ENCODE measurements at places on chromosomes 7 and 10.

GRCh38 chr7:98698976-98699375, 81.9 kb downstream of the NPTX2 start:
- DNase-seq = no peak

GRCh38 chr10:27564880-27565279, 60.8 kb downstream of the RAB18 start:
- no peak for DNase-seq

DNA sequence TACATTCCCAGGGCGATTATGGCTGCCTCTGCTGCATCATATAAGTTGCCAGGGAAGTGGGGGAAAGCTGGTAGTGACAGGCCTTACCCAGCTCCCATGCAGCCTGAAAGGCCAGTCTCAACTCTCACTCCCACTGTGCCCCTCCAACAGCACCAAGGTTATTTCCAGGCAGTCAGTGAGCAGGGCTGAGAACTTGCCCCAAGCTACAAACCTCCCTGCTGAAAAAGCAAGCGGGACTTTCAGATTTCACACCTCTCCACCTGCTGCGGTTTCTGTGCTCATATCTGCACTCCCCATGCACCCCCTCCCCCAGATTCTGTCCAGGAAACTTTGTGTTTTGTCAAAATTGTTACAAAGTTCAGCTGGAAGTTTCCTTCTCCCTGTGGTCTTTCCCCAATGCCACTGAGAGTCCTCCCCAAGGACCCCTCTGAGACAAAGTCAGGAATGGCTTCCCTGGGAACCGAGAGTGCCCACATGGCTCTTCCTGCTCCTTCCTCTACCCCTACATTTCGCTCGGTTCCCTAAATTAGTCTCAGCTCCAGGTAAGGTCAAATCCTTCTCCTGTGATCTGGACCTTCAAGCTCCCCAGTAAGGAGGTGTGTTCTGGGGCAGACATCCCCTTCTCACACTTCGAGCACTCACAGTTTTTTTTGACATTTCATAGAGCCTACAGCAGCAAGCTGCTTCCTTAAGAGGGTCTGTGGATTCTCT, 25.3 kb upstream of the WNT2 start:
- DNase-seq = no peak

GRCh38 chr10:76628801-76629200, 1008.8 kb downstream of the KCNMA1 start:
- DNase-seq = no peak

DNA sequence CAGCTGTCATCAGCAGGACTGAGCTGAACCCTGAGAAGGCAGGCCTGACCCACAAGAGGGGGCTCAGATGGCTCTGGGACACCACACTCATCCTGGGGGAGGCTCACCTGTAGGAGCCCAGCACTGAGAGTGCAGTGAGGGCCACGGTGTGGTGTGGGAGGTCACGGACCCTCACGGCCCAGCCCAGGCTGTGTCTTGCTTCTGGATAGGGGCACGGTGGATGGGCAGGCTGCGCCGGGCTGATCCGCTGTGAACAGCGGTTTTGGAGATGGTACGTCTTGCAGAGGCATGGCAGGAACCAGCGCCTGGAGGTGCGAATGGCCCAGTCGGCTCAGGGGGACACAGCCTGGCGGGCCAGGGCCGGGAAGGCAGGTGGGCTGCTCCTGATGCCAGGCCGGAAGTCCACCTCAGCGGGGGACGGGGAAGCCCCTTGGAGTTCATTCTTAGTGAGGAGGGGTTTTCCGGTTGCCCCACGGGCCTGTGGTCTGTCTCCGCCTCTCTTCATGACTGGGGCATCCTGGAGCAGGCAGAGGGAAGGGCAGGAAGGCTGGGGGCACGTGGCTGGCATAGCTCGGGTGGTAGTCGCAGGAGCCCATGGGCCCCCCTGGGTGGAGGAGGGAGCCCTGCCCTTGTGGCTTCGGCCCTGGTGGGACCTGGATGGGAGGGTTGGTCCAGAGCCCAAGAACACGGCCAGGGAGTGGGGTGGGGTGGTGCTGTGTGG, 112.5 kb downstream of the UNCX start:
- DNase-seq = no peak

DNA sequence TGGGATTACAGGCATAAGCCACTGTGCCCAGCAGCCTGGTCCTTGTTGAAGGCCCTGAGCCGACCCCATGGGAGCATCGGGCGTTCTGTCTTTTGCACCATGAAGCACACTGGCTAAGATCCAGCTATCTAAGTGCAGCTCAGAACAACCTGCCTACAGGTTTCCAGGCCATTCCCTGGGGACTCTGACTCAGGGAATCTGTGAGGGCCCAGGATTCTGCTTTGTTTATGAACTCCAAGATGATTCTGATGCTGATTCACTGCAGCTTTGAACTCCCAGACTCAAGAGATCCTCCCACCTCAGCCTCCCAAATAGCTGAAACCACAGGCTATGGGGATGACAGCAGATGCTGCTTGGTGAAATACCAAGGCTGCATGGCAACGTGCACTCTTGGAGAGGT, 30.2 kb downstream of the NPTX2 start:
- no peak for DNase-seq

DNA sequence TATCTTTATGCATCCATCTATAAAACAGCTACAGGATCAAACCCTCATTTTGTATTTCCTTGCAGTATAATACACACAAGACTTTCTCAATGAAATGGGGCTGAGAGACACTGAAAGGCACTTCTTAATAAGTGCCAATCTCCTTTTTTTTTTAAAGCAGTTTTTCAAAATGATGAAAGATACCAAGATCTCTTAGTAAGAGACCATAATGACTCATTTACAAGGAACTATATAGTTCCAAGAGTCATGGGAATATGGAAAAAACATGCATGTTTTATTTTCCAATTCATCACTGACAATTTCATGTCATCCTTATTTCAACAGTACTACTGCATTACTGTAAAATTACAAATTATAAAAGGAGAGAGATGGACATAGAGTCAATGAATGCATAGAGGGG, 973.7 kb downstream of the GATA3 start:
- DNase-seq = no peak

GRCh38 chr10:53601260-53601875, 828.8 kb upstream of the MBL2 start:
- peak; percentile 24 for DNase-seq

DNA sequence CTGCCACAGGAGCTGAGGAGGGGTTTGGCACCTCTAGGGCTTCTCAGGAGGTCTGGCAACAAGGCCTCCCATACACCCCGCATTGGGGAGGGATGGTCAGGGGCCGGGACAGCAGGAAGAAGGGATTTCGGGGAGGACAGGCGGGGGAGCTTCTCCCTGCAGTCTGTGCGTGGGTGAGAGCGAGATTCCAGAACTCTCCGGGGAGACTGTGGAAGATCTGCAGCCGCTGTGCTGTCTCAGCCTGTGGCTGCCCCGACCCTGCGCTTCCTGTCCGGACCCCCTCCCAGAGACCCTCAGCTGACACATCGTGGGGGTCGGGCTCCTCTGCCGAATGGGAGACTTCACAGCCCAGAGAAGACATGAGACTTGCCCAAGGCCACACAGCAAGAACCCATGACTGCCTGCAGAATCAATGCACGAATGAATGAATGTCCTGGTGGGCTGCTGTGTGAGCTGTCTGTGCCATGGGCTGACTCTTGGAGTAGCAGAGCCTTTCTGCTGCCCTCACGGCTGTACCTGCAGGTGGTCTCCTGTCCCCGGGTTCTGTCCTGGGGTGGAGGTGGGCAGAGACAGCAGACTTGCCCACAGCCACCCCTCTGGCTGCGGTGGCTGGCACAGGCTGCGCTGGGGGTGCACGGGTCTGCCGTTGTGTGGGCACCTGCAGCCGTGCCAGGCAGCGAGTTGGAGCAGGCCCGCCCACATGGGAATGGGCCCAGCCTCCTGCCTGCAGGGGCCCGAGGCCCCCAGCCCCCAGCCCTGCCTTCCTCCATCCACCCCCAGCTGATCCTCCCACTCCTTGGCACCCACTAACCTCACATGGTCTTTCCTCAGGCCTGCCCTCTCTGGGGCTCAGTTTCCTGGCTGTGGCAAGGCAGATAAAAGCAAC, 16.3 kb upstream of the LFNG start:
- DNase-seq = no peak

- DNase-seq = peak; percentile 88
These were observed 73.2 kb downstream of the SPDYE5 start for GRCh38 chr7:75565132-75565837.

- no peak for DNase-seq
These were observed 4.1 kb downstream of the MINPP1 start for GRCh38 chr10:87508837-87509236.

- DNase-seq = peak; percentile 66
These were observed 256.4 kb upstream of the PHYHIPL start for GRCh38 chr10:58919927-58920654.

DNA sequence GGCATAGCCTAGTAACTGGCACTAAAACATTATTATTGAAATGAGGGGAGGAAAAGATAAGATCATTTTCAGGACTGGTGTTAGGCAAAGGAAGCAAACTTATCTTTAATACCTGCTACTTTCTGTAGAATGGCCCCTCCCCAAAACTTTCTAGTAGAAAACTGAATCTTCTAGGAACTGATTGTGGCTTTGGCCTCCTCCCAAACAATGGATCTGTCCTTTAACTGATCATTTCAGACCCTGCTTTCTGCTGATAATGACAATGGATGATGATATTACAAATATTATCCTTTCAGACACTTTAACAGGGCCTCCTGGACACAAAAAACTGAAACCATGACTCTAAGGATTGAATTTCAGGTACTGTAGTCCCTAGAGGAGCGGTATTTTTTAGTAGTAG, 55.1 kb downstream of the EZH2 start:
- DNase-seq = no peak

DNA sequence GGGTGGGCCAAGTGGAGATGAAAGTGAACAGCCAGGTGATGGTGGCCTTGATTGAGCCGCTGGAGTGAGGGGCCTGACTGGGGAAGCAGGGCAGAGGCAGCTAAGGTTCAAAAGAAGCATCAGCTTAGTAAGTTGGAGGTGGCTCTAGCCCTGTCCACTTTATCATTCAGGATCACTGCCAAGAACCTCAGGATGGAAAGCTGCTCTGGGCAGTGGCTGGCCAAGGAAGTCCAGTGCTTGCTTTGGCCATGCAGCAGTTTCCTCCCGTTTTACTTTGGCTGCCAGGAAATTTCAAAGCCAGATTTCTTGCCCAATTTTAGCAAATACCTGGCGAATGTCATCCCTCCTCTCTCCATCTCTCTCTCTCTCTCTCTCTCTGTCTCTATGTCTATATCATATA, 384.9 kb downstream of the PLXNA4 start:
- no peak for DNase-seq

- DNase-seq = no peak
These were observed 66.4 kb downstream of the TAC1 start for GRCh38 chr7:97798046-97799019.

GRCh38 chr7:37218956-37219355, 229.7 kb downstream of the ELMO1 start:
- DNase-seq = no peak

DNA sequence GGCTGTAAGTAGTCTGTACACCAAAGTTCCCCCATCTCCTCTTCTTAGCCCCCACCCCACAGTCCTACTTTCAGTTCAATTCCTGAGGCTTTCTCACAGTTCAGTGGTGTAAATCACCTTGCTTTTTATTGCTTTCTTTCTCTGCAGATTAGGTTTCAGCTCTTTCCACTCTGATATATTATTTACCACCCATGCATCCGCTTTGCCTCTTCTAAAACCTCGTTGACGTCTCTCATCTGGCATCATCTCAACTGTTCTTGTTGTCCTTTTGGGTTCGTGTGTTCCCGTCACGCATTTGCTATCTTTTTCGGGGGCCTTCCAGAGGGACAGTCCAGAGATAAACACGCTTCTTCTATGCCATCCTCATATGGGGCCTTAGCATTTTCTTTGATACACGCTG, 597.9 kb upstream of the DPP6 start:
- no peak for DNase-seq

DNA sequence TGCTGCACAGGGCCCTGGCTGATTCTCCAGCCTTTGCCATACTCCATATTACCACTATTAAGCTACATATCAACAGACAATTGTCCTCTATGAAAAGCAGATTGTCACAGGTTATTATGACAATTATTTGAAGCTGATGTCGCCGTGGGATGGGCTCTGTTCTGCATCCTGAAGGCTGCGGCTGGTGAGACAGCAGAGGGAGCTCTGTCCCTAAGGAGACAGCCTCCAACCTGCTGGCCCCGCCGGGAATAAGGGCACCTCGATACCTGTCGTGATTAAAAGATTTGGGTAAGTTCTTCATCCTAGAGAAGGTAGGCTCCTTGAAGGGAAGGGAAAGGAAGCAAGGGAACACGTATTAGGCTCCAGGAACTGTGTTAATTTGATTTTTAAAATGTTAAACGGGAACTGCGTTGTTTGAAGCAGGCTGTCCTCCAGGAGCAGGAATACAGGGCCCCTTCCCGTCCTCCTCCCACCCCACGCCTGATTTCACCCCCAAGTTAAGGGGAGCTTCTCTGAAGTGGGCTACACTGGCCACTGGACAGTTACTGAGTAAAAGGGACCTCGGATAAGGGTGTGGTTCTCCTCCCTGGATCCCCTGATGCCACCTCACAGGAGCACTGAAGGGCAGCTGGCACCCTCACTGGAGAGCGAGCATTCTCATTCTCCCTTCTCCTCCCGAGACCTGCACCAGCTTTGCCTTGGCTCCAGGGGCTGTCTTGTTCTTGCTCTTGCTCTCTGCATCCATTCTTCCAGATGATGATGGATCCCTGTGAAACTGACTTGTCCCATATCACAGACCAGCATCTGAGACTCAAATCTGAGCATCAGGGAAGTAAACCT, 11.8 kb upstream of the TIAL1 start:
- DNase-seq = peak; percentile 28

GRCh38 chr7:159115601-159116501, 28.8 kb downstream of the VIPR2 start:
- no peak for DNase-seq

- DNase-seq = no peak
These were observed 24.5 kb downstream of the ZEB1 start for GRCh38 chr10:31343551-31343950.

DNA sequence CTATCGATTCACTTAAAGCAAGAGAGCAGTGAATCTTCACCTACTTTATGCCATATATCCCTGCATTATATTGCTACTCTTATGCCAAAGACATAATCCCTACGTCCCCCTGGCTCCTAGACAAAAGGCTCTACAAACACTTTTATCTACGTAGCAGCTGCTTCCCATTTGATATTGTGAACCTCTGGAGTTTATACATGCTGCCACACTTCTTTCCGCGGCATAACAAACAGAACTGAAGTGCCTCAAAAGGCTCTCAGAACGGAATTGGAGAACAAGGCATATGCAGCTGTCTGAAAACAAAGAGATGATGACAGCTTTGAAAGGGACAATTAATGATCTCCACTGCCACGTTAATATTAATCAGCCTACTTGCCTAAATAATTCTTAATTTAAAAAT, 985.6 kb upstream of the LRRN3 start:
- DNase-seq = no peak

DNA sequence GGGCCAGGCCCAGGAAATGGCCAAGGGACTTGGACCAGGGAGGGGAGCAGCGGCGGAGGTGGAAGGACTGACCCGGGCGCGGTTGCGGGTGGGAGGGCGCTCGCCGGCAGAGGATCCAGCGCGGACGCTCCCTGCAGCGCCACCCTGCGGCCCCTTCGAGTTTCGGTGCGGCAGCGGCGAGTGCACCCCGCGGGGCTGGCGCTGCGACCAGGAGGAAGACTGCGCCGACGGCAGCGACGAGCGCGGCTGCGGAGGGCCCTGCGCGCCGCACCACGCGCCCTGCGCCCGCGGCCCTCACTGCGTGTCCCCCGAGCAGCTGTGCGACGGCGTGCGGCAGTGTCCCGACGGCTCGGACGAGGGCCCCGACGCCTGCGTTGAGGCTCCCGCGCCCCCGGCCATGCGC, 16.8 kb upstream of the ZNF467 start:
- DNase-seq = no peak
